ENCODE measurements at places on chromosomes 6 and 20.

- no peak for DNase-seq
Observed at GRCh38 chr6:169868458-169868857, 117.0 kb downstream of the ERMARD start.

DNA sequence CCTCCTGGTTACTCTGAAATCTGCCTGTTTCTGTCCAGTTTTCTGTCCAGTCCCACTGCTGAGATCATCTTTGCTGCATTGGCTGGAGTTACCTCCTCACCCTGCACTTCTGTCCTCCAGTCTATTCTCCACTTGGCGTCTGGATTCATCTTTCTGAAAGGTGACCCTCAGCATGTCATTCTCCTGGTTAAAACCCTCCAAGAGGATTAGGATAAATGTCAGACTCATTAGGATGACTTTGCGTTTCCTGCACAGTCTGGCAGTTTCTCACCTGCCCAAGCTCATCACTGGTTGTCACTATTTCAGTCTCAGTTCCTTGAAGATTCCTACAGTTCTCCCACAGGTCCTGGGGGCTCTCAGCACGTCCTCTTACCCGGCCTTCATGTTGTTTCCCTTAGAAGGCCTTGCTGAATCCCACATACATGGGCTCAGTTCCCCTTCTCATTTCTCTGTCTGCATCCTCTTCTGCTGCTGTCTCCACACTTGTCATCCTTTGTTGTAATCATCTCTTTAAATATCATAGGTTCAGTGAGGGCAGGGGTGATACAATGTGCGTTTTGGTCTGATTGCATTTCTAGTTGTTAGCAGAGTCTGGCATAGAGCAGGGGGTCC is 374.8 kb downstream of the QKI start:
- DNase-seq = peak; percentile 47

GRCh38 chr6:70379473-70380013 is 33.8 kb upstream of the FAM135A start:
- DNase-seq = no peak

GRCh38 chr6:34243901-34244884 is 4.6 kb downstream of the SMIM29 start:
- peak; percentile 48 for DNase-seq

DNA sequence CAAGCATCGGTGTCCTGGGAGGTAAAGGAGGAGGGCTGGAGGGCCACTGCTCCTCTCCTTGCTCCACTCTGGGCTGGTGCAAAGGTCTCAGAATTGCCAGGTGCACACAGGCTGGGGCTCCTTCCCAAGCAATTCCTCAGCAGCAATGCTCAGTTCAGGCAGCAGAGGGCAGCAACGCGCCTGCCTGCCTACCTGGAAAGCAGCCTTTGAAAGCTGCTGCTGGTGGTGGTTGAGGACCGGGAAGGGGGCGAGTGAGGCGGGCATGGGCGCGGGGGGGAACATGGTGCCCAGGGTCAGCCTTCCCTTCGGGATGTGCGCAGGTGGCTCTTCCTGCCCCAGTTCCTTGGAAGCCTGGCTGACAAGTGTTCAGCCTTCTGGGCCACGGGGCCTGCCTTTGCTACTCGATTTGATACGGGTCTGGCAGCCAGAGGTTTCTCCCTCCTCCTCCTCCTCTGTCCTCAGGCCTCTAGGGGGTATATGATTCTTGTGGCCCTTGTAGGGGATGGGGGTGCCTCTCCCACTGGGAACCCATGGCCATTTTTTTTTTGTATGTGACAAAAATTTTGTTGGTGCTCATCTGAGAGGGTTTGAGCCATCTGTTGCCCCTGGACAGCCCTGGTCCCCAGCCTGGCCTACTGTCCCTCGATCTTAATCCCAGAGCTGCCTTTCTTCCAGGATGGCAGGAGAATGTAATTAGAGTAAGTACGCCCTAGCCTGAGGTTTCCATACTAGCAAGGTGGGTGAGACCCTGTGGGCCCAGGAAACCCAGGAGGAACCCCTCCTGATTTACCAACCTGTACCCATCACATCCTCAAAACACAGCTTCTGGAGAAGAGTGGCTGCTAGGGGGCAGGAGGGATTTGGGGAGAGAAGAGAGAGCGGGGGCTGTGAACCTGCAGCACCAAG is 20.1 kb downstream of the MRPS18A start:
- peak; percentile 95 for DNase-seq

DNA sequence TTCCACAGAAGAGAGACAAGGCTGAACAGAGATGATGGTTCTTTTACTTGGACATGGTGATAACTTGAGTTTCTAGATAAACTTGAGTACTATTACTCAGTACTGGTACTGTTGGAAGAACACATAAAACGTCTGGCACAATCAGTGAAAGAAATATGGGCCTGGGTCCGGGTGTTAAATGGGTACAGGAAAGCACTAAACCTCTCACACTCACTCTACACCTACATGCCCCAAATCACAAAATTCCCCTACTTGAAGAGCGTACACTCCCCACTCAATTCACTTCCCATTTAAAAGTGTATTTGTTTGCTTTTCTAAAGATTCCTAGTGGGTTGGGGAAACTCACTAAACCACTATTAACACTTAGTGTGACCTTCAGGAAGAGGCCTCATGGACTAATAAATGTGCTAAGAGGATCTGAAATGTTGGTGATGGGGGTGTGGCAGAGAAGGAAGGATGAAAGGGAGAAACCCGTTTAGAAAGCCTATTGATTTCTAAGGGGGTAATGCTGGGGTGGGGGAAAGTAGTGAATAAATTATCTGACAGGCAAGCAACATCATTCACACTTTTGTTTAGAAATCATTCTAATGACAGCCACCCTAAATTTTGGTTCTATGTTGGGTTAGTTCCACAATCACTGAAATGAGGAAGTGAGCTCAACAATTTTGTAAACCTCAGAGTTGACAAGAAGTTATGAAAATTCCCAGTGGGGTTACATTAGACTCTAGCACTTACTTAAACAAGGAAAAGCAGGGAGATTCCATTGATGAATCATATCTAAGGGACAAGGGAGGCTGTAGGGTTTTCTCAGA is 222.6 kb upstream of the MARCKS start:
- DNase-seq = no peak

DNA sequence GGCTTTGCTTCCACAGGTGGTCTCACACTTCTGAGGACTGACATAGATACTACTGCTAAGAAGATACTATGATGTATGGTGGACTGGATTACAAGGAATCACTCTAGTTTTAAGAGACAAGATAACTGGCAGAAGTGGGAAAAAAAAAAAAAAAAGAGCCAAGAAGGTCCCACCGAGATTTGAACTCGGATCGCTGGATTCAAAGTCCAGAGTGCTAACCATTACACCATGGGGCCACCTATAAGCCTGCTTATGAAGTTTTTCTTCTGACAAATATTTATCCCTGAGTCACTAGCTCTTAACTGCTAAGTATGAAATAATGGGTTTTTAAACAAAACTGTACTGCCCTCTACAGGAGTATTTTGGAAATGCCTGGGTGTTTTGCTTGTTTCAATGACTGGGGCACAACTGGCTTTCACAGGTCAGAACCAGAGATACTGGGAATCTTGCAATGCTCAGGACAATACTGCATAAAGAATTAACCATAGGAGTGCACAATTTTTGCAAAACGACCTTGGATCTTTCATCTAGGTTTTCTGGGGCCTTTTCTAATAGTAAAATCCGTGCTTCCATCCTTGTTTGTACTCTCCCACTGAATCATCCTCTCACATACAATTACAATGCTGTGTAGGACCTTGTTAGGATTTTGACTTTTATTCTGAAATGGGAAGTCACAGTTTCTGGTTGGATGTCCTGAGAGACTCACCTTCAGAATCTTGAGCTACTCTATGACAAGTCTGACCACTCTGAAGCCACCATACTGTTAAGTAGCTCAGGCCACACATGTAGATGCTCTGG is 116.3 kb downstream of the OR2B2 start:
- peak; percentile 66 for DNase-seq

DNA sequence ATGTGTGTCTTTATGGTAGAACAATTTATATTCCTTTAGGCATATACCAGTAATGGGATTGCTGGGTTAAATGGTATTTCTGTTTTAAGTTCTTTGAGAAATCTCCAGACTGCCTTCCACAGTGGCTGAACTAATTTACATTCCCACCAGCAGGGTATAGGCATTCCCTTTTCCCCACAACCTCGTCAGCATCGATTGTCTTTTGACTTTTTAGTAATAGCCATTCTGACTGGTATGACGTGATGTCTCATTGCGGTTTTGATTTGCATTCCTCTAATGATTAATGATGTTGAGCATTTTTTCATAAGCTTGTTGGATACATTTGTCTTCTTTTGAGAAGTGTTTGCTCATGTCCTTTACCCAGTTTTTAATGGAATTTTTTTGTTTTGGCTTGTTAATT is 5.3 kb upstream of the TASP1 start:
- DNase-seq = no peak

- no peak for DNase-seq
Observed at GRCh38 chr20:35200267-35200666, 26.2 kb upstream of the MMP24 start.

DNA sequence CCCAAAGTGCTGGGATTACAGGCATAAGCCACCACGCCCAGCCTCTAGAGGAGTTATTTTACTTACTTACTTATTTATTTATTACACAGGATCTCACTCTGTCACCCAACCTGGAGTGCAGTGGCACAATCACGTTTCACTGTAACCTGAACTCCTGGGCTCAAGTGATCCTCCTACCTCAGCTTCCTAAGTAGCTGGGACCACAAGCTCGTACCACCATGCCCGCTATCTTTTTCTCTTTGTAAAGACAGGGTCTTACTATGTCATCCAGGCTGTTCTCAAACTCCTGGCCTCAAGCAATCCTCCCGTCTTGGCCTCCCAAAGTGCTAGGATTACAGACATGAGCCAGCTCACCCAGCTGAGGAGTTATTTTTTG is 1.6 kb upstream of the TRIB3 start:
- DNase-seq = no peak

DNA sequence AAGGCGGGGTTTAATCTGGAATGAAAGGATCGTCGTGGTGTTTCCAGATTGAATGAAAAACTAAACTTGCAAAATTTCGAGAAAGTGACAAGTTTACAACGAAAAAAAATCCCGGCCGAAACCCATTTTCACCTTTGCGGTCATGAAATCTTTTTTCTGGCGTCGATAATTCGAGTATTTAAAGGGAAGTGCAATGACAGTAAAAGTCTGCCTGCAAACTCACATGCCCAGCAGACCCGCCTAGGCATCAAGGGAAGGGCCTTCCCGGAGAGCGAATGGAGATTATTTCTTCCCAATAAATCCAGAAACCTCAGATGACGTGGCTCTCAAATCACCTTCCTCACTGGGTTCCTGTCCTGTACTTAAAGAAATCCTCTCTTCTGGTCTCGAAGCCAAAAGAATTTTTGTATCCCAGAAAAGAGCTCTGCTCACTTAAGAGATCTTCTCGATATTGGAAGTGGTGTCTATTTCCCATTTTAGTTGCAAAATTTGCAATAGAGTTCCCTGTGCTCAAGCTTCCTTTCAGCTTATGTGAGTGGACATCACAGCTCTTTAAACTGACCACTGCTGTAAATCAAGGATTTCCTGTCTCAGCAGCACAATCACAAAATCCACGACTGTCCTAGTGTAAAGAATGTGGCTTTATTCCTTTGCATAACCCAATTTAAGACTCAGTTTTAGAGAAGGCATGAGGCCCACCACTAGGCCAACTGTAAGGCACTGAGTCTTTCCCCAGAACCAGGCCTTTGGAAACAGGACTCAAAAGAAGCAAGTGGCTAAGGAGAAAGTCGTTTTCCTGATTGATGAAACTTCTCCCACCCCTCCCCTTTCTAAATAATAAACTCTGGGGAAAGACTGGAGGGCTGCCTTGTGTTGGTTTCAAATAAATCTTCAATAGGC is 3.9 kb downstream of the OLIG3 start:
- DNase-seq = no peak

DNA sequence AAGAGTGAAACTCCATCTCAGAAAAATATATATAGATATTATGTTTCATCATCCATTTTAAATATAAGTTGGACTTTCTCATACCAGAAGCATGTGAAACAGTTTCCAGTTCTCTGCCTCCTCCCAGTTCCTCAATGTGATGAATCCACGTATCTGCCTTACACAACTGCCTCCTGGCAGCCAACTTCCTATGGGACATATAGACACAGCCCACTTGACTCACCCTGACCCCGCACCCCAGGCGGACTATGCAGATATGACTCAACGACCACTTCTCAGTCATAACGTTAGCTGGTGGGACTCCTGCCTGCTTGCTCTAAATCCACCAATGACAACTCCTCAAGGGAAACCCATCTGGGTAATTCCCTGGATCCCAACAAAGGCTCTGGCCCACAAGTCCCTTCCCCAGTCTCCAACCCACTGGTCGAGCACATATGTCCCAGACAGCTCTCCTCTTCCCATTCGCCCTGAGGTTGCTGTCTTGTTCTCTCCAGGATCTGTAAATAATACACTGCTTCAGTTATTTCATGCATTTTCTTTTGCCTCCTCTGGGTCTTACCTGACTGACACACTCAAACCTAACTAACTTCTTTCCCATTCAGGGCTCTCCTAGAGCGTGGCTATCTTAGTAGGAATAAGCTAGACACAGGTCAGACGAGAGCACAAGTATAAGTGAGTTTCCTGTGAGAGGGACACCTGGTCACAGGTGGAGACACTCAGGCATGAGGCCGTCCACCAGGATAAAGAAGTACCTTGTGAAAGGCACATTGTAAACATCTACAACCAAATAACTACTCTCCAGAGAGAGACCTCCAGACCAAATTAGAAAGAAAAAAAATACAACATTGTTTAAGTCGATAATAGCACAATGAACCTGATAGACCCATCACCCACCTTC is 548.5 kb downstream of the CD83 start:
- DNase-seq = no peak

GRCh38 chr6:145749632-145750031 is 14.3 kb upstream of the EPM2A start:
- DNase-seq = no peak

DNA sequence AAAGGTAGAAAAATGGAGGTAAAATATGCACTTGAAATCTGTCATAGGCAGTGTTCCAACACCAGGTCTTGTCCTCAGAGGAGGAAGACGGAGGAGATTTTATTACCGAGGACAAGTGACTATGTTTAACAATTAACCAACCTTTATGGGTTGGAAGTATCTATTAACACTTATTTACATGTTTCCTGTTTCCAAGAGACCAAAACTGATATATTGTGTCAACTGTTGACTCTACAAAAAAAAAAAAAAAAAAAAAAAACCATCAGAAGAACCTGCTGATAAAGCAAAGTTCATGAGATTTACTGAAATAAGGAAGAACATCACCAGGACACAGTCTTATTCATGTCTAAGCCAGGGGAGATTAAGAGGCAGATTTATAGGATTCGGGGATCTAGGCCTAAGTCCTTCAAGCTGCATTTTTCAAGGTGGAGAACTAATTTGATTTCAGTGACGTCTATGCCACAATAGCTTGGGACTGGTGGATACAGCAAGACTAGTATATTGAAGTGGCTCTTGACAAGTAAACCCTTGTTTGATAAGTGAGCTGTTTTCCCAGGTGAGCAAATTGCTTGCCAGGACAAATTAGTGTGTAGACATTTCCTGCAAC is 126.6 kb upstream of the NAA20 start:
- no peak for DNase-seq
